ENCODE measurements at places on chromosomes 4 and X.

GRCh38 chr4:185591679-185592141 lies 56.4 kb upstream of the PDLIM3 start:
- DNase-seq: no peak

DNA sequence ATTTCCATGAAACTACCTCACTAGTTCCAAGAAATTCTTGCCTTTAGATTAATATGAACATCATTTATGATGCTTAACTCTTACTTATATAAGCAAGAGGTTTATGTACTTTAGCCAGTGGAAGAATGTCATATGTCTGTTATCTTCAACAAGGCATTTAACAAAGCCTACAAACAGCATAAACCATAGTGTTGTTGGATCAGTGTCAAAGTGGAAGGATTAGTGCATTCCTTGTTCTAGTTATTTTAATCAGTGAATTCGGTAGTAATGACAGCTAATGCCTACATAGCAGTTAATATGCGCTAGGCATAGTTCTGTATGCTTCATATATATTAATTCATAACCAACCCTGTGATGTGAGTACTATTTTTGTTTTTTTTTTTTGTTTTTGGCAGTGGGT lies 3.1 kb downstream of the PI4K2B start:
- DNase-seq: no peak

DNA sequence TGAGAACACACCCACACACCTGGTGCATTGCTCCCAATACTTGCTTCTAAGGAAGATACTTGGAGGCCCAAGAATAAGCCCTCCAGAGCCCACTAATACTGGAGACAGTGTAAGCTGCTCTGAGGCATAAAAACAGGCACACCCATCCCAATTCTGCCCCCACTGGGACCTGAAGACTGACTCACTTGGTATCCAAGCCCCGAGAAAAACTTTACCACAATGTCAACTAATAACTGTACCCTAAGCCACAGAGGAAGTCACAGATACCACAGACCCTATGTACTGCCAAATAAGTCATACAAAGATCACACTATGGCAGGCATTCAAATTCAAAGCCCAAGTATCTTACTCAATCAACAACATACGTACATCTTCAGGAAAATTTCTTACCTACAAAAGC lies 398.2 kb upstream of the SPANXN1 start:
- DNase-seq: no peak

DNA sequence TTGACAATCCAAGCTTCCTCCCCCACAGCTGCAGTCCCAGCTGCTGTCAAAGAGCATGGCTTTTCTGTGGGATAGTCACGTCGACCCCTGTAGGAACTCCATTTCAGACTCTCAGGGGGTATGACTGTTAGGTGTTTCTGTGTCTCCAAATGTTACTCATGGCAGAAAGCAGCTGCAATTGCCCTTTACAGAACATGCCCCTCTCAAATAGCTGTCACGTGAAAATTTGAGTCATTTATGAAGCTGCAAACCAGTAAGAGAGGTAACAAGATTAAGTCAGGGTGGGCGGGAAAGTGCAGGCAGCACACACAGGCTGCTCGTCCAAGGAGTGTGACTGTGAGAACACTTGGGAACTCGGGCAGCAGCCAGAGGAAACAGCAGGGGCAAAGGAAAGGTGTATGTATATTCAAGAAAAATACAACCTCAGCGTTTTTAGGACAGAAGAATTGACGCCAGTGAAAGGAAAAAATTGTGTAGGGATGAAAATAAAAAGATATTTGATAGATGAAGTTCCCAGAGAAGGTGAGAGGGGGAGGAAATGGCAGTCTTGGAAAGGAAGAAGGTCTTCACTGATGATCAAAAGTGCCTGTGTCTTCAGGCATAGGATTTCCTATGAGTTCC lies 66.5 kb upstream of the TMEM184C start:
- DNase-seq: no peak

GRCh38 chrX:115573185-115573584 lies 12.2 kb downstream of the PLS3 start:
- no peak for DNase-seq

DNA sequence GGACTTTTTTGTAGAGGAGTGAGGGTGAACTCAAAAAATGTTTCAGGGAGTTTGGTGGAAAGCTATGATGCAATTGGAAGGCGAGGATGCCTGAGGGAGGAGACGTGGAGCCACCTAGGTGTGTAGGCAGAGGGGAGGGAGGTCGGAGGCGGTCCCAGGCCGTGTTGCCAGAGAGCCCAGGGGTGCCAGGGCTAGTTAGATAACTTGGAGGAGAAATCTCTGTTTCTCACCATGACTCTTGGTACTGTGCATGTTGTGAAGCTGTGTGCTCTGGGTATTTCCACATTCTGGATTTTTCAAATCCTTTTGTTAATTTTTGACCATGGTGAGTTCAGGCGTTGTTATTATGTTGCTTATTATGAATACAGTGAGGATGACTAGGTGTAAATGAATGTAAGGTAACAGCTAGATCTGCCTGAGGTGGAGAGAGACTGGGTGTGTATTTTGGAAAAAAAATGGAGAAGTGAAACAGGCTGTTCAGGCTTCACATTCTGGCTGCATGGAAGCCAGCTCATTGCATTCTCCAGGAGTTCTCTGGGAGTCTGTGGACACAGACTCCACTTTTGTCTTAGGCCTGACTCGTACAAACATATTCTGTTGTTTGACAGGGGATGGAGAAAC lies 4.5 kb downstream of the RAB9A start:
- no peak for DNase-seq
